GM12892 (cell line): ENCODE measurements at places on chromosomes 1 and 21.

DNA sequence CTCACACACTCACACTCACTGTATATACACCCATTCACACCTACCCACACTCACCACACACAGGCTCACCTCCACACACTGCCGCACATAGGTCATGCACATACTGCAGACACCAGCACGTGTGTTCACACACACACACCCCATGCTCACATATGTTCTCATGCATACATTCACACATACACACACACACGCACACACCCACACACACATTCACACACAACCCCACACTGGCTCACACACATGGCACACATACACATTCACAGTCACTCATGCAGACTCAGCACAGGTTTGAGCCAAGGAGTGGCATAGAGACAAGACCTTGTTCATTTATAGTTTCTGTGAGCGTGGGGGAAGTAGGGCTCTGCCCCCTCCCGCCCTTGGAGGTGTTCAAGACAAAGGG lies 41.1 kb upstream of the SLC30A1 start:
- DNase-seq, result no peak

GRCh38 chr1:204712708-204713430 lies 27.3 kb upstream of the LRRN2 start:
- DNase-seq, result no peak

DNA sequence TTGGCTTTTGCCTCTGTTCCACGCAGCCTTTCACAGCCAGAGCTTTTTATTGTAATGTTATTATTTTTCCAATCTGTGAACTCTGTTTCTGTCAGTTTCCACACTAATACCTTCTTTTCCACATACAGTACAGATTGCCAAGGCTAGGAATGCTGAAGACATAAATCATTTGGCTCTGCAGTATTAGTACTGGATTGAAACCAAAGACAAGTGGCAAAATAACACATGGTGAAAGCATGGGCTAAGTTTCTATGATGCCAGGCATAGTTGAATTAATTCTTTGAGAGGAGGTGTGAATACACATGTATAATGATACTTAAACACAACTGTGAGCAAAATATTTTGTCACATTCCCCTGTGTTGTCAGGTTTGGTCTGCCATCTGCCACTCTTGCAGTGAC lies 73.5 kb downstream of the TMEM200B start:
- no peak for DNase-seq

DNA sequence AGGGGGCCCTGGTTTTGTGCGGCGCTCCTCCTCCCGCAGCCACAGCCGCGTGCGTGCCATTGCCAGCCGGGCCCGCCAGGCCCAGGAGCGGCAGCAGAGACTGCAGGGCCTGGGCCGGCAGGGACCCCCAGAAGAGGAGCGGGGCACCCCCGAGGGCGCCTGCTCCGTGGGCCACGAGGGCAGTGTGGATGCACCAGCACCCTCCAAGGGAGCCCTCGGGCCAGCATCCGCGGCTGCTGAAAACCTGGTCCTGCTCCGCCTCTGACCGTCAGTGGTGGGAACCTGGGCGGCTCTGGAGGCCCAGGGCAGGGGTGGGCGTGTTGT lies 21.5 kb downstream of the PANK4 start:
- DNase-seq, result no peak

DNA sequence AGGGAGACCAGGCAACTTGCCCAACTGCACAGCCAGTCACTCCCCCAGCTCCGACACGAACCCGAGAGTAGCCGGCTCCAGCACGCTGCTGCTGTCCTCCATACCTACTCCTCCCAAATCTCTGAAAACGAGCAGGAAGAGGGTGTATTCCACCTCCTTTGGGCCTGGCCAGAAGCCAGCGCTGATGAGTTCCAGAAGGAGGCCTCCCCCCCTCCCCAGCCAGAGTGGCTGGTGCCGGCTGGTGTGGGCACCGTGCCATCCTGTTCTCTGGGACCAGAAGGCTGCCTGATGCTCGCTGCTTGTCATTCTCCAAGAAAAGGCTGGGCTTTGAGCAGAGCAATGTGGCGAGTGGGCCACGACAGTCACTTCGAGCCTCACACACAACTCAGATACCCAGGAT lies 22.2 kb downstream of the KCNN3 start:
- DNase-seq, result no peak

GRCh38 chr1:44696789-44697345 lies 22.4 kb downstream of the ARMH1 start:
- no peak for DNase-seq

DNA sequence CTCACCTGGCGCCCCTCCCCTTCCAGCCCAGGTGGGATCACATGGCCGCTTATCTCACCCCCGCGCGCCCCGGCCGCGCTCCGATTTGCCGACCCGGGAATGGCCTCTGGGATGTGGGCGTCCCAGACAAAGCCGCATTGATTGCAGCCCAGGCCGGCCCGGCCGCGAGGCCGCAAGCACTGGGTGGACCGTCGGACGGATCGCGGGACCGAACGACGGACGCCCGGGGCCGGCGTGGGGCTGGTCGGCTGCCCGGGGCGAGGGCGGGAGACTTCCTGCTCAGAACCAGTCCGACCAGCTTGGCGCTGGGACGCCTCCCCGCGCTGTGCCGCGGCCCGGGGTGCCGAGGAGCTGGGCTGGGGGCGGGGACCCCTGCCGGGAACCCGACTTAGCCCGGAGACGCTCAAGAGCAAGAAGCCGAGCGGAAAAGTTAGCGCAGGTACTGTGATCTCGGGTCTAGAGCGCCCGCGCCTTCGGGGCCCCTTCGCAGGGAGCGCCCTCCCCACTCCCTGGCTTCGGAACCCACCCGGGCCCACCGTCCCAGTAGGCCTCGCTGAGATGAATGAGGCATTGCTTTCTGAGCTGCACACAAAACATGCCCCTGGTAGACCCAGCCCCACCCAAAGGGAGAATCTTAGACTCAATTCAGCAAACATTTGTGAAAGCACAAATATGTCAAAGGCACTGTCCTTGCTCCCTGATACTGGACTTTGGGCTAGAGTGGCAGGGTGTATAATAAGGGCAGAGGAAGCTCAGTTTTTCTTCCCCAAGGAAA lies 415 bp upstream of the LAD1 start:
- no peak for DNase-seq

DNA sequence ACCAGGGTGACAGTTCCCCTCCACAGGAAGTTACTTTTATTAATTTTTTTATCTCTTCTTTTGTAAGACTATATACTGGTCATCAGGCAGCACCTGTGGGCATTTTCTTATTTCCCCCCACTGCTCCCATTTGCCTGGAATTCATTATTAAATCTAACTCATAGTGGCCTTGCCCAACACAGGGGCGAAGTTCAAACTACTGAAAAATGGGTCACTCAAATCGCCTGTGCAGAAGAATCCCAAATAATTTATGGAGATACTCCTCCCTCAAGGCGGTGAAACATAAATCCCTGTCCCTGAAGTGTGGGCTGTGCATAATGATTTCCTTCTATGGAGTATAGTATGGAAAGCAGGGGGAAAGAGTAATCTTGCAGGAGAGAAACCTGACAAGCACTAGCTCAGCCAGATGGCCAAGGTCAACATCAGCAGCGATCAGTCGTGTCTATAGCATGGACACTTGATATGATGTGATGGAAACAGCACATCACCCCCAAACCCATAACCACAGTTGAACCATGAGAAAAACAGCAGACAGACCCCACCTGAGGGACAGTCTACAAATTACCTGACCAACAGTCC lies 7.9 kb downstream of the CAMK2N1 start:
- DNase-seq, result no peak

GRCh38 chr1:222754366-222755139 lies 17.6 kb downstream of the FAM177B start:
- no peak for DNase-seq

DNA sequence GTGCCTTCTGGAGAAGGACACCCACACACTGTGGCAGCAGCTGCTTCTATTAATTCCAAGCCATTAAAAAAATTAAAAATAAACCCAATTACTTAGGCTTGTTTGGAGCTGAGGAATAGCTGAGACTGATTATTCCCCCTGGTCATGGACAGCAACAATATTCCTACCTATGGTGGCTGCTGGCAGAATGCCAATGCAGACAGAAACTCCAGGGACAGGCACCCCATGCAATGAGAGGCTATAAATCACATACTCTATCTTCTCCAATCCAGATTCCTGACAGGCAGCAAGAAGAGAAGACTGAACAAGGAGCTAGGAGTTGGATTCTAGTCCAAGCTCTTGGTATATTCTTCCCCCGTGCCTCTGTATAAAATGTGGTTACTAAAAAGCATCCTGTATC lies 275.4 kb upstream of the BEND5 start:
- DNase-seq, result no peak

- DNase-seq, result no peak
Observed at GRCh38 chr1:89877756-89878155, 56.9 kb downstream of the LRRC8D start.

- no peak for DNase-seq
Observed at GRCh38 chr1:217524787-217525520, 105.9 kb downstream of the GPATCH2 start.
